ENCODE measurements at places on chromosomes 11 and 22.
A peak's percentile ranks its signal among the peaks of the same experiment; 100 is the strongest.

DNA sequence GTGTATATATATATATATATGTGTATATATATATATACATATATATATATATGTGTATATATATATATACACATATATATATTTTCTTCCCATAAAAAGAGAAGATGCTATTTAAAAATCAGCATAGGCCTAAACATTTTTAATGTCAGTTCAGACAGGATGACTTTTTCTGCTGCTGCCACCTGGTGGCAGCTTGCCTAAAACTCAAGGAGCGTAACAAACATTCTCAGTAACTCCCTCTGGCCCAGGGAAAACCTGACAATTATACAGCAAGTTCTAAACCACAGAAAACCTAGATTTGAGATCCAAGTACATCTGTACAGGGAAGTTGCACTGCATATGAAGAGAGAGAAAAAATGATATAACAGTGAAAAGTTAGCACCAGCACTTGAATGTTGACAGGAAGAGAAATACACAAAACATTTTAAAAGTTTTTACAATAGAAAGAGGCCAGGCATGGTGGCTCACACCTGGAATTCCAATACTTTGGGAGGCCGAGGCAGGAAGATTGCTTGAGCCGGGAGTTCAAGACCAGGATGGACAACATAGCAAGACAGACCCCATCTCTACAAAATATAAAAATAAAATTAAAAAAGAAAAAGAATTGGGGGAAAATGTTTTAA lies 16.6 kb downstream of the OR8A1 start:
- DNase-seq = peak; percentile 79

GRCh38 chr22:39923696-39924095 lies 22.8 kb downstream of the GRAP2 start:
- DNase-seq = peak; percentile 39

GRCh38 chr11:118691926-118692830 lies 12.7 kb upstream of the TREH start:
- peak; percentile 74 for DNase-seq

GRCh38 chr22:32618441-32619140 lies 144.0 kb downstream of the FBXO7 start:
- DNase-seq = no peak

DNA sequence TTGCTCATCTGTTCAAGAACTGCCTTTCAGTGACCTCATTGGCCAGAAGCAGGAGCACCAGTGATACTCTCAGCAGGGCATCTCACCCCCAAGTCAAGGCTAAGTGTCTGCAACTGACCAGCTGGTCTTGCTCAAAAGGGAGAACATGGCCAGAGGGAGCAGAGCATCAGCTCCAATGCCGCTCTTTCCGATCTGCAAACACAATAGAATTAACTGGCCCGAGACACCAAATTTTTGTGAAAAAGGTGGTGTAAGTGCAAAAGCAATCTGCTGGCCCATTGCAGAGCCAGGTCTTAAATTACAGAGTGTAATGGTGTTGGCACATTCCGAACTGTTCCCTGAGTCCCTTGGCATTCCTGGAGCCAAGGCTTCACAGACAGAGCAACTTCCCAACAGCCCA lies 97.0 kb downstream of the PKNOX2 start:
- no peak for DNase-seq

GRCh38 chr11:78253797-78254196 lies 65.1 kb downstream of the USP35 start:
- DNase-seq = no peak

Data from common myeloid progenitor, CD34-positive (primary cell).